ENCODE measurements at places on chromosomes 5 and 9.

- DNase-seq: no peak
Measured at GRCh38 chr5:107459605-107460004, 211.1 kb downstream of the EFNA5 start.

GRCh38 chr5:76818844-76819831 lies at the start of gene F2RL1:
Gene F2RL1, plus strand, starts transcription at chr5:76819030. Its CDS starts 153 bp downstream, at chr5:76819183.
- DNase-seq: peak; percentile 22

DNA sequence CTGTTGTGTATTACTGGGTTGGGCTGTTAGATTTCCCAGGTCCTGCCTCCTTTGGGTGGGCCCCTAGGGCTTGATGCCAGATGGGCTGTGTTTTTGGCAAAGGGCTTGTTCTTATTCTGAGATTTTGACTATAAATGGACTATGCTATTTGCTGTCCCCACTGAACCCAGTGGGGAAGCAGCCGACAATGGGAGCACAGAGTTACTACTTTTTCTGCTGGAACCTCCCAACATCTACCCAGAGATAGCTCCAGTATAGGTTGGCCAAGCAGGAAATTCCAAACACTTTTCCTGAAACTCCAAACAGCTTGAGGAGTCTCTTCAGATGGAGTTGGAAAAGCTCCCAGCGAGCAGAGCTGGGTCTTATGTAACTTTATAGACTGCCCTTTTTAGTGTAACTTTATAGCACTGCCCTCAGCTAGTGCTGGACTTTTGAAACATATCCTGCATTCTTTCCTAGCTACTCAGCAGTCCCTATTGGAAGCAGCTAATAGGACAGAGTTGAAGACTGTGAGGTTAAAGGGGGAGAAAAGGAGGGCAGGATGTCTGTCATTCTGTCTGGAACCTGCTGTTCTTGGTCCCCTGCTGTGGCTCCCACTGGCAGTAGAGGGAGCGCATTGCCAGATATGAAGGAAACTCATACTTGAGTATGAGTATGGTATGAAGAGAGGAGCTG lies 21.0 kb downstream of the RUSC2 start:
- DNase-seq: no peak

- DNase-seq: no peak
Measured at GRCh38 chr5:163342306-163342705, 95.1 kb upstream of the CCNG1 start.

DNA sequence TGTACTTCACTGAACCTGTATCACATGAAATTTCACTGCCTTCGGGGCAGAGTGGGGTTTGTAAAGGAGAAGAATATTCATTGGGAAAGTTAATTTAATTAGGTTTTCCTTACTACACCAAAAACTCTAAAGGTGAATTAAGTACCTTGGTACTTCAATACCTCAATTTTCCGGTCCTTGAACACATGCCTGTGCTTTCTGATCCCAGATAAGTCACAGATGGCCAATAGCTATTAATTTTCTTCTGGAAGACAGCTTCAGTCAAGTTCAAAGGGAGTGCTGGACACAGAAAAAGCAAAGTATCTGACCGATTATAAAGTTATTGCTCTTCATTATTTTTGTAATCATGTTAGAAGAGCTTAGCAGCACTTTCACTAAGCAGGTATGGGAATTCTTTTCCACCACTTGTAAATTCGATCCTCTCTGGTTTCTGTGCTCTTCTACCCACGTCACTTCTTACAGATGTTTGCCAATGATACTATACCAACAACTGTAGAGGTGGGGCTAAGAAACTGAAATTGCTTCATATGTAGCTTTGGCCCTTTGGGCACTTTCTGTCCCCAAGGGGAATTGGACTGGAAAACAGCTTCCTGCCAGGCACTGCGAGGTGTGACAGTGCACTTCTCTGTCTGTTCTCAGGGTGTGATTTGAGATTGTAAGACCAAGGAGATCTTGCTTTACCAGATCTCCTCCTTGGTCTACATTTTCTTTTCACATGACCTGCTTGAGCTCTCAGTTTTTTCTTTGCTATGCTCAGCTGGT lies 164.0 kb downstream of the CCDC192 start:
- DNase-seq: no peak

GRCh38 chr9:132210472-132211145 lies 48.8 kb downstream of the NTNG2 start:
- no peak for DNase-seq

GRCh38 chr9:129282272-129282671 lies 104.2 kb upstream of the IER5L start:
- no peak for DNase-seq

- no peak for DNase-seq
Measured at GRCh38 chr5:14173377-14174229, 30.5 kb downstream of the TRIO start.

- no peak for DNase-seq
Measured at GRCh38 chr5:14741131-14741530, 76.6 kb downstream of the OTULIN start.

DNA sequence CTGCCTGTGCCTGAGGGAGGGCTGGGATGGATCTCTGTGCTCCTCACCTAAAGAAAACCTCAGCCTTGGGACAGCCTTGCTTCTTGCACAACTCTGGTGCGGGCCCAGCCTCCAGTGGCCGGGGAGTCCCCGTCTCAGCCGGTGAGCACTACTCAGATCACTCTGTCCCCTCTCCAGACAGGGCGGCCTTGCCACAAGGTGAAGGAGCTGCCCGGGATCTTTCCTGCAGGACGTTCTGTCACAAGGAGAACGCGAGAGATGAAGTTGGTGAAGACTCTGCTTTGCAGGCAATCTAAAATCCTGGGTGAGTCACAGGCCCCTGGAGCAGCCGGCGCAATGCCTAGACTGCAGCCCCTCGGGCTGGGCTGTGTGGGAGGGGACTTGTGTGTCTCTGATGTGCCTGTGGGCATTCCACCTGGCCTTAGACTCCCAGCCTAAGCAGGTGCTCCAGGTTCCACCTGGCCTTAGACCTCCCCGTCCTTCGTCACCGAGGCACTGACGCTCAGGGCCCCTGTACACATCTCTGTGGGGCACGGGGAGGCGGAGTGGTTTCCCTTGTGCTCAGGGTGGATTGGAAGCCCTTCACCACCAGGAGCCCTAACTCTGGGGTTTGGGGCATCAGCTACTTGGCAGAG lies 15.2 kb upstream of the IRX4 start:
- no peak for DNase-seq

DNA sequence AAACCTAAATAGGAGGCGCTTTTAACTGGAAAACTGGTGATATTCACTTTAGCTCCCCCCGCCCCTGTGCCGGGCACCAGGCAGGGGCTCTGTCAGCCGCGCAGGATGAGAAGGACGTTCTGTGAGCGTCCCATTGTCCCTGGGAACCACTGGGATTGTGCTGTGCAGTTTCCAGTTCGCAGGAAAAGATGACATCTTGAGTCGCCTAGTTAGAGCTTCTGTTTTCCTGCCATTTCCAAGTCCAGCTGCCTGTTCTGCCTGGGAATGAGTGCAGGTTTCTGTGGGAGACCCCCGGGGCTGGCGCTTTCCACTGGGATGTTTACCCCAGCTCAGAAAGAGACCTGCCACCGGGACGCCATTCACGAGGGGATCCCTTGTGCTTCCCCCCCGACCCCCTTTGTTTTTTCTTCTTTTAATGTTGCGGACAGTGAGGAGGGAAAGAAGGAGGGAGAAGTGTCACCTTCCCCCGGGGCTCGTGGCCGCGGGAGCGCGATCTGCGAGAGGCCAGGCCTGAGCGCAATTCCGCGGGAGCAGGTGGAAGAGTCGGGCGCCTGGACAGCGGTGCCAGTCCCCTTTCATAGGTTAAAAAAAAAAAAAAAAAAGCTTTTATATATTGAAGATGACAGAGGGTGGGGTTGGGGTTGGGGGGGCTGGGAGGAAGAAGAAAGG lies 121.5 kb downstream of the RMI1 start:
- no peak for DNase-seq

- DNase-seq: no peak
Measured at GRCh38 chr5:91638010-91638409, 254.9 kb upstream of the ARRDC3 start.

DNA sequence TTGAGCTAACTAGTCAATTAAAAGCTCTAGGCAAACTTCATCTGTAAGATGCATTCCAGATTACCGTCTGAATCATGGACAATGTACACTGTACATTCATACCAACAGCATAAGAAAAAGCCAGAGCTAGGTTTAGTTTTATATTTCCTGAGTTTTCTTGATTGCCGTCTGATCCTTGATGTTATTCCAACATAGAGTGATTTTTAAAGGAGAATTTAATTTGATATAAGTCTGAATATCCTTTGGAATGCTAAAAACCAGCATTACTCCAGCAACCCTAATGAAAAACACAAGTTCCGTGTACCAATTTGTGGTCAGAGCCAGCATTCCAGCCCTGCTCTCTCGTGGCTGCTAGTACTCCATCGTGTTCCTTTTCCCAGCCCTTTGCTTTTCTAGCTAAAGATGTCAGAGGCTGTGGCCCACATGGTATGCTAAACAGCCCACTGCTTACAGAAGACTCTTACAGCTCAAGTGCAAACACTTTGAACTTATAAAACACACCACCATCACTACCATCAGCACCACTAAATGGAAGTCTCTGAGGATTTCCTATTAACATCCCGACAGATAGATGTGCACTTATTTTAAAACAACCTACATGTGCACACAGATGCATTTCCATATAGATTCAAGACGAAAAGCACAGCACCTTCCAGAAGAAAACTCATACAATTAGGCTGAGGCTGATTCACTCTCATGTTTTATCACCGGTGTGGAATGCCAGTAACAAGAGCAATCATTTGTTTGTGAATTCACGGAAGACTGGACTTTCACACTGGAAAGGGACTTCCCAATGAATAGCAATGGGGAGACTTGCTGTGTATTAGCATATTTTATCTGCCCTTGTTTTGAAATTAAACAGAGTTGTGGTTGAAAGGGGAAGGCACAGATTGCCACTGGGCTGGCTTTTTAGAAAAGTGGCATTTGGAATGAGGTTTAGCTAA lies 246.9 kb upstream of the GAS1 start:
- DNase-seq: no peak

All from stimulated activated CD4-positive, alpha-beta T cell treated with anti-CD3 and anti-CD28 coated beads, TNF-alpha, amount 100 ng/mL, for 1 hour (primary cell).